ENCODE measurements at places on chromosomes 7 and 10.

DNA sequence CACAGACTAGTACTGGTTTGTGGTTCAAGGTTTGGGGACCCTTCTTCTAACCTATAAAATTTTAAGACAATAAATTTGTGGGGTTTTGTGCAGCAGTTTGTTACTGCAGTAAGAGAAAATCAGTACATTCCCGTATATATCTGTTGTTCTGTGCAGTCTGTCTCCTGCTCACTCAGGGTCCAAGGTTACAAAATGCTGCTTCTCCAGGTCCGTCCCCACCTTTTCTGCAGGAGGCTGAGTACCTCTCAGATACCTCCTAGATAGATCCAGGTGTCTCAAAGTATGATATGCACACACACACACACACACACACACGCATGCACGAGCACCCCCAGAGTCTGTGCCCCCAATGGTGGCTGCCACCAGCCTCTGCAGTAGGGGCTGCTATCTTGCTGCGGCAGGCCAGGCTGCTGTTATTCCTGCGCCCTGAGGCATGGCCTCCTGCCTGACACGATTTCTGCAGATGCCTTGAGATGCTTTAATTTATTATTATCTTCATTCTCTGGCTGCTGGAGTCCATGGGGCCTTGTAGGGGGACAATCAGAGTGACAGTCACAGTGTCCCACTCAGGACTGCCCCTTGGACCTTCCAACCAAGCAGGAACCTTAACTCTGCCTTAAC lies 25.2 kb upstream of the ASL start:
- no peak for DNase-seq

GRCh38 chr10:21702633-21703111 lies 168.6 kb downstream of the MLLT10 start:
- no peak for DNase-seq

- DNase-seq, result no peak
Observed at GRCh38 chr7:148834605-148835004, 49.5 kb downstream of the EZH2 start.

DNA sequence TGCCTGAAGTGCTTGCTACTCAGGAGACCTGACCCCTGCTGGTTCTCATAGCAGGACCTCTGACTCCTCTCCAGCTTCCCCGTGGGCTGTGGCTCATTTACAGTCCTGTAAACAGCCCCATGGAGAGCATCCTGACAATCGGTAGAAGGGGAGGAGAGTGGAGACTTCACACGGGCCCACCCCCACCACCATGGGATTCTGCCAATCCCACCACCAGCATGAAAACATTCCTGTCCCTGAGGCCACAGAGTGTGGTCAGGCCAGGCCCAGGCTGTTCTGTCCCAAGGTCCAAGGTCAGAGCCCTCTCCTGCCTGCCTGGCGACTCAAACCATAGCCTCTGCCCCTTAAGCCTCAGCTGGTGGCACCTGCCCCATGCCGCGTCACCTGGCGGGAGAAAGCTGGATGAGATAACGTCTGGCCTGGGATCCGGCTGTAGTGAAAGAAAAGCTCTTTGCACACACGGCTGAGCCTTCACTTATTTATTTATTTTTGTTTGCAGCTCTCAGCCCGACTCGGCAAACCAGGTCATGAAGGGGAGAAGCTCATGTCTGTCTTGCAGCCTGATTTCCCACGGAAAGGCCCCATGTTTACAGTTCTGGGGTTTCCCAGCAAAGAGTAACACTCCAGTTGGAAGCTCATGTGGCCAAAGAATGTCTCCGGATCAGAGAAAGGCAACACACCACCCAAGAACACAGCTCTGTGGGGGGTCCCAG lies 293.6 kb upstream of the ZMIZ1 start:
- no peak for DNase-seq

GRCh38 chr10:93751832-93752231 lies 5.9 kb upstream of the LGI1 start:
- DNase-seq, result no peak

DNA sequence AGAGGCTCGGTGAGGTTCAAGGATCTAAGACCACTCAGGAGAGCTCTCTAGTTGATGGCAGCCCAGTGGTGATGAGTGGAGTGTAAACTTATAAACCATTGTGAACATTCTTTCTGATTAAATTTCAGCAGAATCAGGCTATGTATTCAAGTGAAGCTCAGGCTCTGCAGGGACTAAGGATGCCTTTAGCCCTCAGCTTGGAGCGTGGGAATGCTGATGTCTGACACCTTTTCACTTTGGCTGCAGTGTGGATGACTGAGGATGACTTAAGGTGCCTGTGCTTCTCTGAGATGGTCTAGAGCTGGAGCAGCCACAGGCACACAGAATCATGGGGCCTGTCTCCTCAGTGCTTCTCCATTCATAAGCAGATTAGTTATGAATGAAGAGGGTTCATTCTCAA lies 150.4 kb downstream of the SORCS3 start:
- DNase-seq, result no peak

DNA sequence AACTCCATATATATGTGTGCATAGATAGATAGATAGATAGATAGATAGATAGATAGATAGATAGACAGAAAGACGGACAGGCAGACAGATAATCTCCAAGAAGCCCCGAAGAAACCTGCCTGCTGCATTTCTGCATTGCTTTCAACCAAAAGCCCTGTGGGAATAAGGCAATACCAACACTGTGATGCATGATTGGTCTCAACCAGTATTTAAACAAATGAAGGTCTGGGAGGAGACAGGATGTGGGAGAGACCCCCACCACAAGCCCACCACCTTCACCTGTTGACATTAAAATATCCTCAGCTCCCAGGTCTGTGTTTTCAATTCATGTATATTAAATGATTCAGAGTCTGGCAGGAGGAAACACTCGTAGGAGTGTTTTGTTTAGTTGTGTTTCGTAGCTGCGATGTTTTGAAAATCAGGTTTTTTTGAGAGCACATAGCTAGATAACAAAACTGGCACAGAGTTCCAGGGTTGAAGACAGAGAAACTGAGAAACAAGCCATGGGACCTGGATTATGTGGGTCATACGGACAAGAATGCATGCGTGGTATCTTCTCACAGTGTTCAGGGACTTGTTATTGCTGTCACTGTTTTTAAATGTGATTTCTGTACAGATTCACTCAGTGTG lies 200.7 kb upstream of the AHR start:
- DNase-seq, result no peak

DNA sequence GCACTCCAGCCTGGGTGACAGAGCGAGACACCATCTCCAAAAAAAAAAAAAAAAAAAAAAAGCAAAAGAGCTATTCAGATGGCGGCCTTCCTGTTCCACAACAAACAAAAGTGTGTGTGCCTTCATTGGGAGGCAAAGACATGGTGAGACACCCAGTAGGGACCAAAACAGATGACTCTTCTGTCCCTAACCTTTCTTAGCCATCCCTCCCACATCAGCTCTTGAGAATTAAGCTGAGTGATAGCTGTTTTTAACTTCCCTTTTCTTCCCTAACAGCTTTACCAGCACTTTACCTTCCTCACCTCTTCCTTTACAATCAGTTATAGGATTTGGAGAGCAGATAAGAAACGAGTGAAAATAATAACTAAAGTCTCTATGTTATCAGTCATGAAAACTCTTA lies 48.2 kb downstream of the ARMH3 start:
- DNase-seq, result no peak

DNA sequence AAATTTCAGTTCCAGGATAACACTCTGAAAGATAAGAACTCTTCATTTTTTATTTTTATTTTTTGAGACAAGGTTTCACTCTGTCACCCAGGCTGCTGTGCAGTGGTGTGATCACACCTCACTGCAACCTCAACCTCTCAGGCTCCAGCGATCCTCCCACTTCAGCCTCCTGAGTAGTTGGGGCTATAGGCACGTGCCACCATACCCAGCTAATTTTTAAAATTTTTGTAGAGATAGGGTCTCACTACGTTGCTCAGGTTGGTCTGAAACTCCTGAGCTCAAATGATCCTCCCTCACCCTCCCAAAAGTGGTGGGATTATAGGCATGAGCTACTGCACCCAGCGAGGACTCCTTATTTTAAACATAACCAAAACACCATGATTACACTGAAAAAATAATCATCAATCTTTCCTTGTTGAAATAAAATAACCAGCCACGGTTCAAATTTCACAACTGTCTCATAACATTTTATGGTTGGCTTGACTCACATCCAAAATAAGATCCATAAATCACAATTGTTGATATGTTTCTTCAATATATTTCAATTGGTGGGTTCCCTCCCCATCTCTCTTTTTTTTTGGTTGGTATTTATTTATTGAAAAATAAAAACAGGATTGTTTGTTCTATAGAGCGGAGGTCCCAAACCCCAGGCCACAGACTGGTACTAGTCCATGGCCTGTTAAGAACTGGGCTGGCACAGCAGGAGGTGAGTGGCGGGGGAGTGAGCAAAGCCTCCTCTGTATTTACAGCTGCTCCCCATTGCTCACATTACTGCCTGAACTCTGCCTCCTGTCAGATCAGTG lies 60.1 kb upstream of the FAM171A1 start:
- no peak for DNase-seq

DNA sequence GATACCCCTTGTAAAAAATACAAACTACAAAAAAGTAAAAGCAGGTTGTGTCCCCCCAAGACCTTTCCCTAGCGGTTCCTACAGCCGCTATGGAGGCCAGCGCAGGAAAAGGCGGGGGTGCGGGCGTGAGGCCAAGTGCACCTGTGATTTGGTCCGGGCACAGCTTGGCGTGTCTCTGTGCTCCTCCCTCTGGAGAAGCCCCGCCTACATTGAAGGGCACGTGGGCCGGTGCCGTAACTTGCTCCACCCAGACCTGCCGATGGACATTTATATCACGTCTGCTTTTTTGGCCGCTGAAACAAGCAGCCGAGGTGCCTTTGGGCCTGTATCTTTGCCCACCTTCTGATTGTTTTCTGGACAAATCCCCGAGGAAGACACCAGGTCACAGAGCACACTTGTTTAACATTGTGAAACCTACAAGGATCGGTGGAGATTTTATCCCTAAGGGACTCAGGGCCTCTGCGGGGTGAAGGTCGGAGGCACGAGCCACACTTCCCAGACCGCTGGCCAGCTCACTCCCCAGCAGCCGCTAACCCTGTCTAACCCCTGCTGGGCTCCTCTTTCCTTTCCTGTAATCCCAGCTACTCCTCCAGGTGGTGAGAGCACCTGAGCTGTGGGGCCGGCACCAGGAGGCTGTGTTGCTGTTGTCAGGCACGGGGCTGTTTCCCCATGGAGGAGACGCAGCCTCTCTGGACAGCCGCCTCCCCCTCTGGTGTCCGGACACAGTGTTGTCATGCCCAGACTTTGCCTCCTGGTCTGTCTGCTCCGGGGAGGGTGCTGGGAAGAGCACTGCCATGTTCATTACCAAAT lies 18.8 kb upstream of the INPP5A start:
- DNase-seq, result no peak

GRCh38 chr7:157005456-157006204 lies 4.8 kb downstream of the MNX1 start:
- DNase-seq, result no peak

- no peak for DNase-seq
Observed at GRCh38 chr7:99112097-99112496, 31.8 kb downstream of the SMURF1 start.

DNA sequence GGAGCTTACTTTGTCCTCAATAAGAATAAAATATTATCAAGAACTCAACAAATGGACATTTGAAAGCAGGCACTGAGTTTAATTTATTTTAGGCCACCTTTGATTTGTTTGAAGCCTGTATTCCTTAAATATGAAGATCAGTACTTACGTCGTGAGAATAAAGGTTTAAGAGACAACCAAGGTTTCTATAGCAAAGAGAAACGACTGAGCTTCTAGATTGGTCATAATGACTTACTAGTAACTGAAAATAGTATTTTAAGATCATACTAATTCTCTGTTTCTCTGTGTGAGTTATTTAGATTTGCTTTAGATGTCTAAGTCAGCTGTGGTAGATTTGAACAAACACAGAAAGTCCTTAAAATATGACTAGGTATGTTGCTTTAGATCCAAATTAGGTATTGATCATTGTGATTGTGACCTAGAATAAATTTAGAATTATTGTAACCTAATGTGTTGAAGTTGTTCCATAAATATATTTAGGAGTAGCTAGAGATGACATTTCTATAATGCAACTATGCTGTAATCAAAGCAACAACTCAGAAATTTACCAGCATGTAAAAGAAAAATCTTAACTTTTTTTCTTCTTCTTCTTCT lies 2.4 kb upstream of the GLCCI1 start:
- no peak for DNase-seq

DNA sequence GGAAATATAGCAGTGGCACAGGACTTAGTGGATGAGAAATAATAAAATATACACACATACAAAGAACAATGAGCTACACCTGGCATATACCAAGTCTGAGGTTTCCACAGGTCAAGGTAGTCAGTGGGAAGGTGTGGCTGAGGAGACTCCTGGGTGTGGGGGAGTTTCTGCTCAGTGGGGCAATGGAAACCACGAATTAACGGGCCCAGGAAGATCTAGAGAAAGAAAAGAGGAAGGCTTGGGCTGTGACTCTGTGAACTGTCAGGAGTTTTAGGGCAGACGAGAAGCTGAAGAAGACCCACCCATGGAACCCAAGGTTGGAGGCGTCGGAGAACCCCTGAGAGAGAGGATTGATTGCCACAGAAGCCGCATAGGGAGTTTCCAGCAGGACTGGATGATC lies 196.5 kb downstream of the HERPUD2 start:
- no peak for DNase-seq

DNA sequence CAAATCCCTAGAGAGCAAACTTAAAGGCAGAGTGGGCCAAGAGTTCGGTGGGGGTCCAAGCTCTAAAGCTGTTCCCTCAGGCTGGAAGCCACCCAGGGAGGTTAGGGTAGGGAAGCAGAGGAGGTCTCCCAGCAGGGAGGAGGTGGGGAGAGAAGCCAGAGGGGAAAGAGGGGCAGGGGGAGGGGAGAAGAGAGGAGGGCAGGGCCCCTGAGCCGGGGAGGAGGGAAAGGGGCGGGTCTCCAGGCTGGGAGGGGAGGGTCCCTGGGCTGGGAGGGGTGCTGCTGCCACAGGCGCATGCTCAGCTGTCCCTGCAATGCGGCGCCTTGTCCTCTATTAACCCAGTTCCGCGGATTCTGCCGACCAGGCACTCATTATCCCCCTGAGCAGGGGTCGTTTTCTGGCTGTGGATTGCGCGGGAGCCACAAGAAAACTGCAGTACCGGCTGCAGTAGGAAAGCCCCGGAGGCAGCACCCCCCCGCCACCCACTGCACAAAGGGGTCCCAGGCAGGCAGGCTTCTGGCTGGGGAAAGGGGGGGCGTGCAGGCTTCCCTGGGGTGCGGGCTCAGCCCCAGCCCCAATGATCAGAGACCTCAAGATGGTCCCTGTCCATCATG lies 49.3 kb downstream of the CAMK2B start:
- DNase-seq, result no peak

GRCh38 chr7:137992104-137992549 lies 9.8 kb downstream of the CREB3L2 start:
- DNase-seq, result no peak

DNA sequence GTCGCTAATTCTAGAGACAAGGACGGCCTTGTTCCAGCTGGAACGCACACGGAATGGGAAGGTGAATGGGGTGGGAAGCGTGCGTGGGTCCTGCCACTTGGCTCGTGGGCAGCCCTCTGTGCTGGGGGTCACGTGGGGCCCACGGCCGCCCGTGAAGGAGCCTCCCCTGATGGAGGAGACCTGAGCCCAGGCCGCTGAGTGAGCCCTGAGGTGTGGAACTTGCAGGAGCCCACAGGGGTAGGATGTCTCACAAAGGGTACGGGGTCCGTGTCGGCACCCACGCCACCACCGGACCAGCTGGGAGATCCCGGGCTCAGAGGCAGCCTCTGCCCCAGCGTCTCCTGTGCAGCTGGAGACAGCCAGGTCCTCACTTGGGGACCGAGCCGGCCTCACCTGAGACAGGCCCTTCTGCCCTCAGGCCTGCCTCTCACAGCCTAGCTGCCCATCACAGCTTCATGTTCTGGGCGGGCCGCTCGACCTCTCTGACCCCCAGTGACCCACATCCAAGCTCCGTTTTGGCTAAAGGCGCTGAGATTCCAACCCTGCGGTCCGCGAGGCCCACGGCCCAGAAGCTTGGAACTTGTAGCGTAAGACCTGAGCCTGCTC lies 84.8 kb downstream of the FOXL3 start:
- DNase-seq, result no peak

Data from activated CD8-positive, alpha-beta memory T cell treated with anti-CD3 and anti-CD28 coated beads for 1 hour (primary cell).